Activated CD4-positive, alpha-beta T cell treated with anti-CD3 and anti-CD28 coated beads, Interleukin-2, amount 50 U/mL, for 16 hours (primary cell): ENCODE measurements at places on chromosomes 13 and 19.

DNA sequence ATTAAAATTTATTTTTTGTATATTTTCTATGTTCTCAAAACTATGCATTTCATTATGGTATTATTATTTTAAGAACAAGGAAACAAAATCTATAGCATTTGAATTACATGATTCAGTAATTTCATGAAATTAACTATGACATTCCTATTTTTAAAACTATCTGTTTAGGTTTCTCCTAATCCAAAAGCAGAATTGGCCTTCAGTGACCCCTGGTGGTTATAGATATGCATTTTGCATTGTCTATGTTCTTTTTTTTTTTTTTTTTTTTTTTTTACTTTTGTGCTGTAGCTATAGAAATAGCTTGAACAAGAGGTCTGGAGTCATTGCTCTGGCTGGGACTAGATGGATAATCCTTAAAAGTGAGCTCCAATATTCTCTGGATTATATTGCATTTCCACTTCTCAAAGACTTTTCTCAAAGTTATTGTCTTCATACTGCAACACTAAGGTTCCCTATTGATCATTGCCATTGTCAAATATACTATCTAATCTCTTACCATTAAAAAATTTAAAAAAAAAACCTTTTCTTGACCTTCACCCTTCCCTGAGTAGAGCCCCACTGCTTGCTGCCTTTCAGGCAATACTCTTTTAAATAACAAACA is 15.9 kb upstream of the DNAJC3 start:
- DNase-seq = peak; percentile 27

- no peak for DNase-seq
Observed at GRCh38 chr19:7535998-7536695, 630 bp downstream of the PNPLA6 start.

DNA sequence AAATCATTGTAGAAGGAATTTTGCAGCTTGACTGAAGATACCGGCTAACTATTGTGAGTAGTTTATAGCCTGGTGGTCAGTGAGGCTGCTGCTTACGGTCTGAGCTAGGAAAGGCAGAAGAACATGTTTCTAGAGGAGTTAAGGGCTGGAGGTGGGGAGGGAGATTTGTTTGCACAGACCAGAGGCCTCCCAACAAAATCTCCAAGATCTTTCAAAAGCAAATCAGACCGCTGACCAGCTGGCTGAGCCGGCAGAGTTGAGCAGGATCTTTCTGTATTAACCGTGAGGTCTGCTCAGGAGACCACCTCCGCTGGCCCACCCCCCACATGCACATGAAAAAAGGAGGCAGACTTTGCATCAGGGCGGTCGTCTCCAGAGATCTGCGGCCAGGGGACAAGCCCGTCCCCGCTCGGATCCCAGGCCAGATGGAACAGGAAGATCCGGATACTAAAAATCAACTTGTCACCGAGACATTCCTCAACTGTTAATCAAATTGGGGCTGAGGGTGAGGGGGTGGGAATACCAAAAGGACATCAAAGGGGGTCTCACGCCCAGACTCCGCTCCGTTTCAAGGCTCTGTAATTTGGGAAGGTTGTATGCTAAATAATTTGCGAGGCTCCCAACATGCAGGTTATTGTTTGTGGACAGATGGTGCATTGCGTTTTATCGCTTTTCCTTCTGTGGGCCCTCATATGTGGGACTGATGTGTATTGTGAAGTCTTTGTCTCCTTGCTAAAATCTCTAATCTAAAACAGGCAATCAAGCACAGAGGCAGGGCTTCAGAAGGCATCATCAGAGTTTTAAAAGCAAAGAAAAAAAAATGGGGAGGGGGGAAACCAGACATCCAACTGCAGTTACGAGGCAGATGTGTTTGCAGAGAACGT is 319.0 kb downstream of the ZNF536 start:
- DNase-seq = no peak

GRCh38 chr19:862581-863314 is 3.3 kb downstream of the CFD start:
- peak; percentile 64 for DNase-seq

DNA sequence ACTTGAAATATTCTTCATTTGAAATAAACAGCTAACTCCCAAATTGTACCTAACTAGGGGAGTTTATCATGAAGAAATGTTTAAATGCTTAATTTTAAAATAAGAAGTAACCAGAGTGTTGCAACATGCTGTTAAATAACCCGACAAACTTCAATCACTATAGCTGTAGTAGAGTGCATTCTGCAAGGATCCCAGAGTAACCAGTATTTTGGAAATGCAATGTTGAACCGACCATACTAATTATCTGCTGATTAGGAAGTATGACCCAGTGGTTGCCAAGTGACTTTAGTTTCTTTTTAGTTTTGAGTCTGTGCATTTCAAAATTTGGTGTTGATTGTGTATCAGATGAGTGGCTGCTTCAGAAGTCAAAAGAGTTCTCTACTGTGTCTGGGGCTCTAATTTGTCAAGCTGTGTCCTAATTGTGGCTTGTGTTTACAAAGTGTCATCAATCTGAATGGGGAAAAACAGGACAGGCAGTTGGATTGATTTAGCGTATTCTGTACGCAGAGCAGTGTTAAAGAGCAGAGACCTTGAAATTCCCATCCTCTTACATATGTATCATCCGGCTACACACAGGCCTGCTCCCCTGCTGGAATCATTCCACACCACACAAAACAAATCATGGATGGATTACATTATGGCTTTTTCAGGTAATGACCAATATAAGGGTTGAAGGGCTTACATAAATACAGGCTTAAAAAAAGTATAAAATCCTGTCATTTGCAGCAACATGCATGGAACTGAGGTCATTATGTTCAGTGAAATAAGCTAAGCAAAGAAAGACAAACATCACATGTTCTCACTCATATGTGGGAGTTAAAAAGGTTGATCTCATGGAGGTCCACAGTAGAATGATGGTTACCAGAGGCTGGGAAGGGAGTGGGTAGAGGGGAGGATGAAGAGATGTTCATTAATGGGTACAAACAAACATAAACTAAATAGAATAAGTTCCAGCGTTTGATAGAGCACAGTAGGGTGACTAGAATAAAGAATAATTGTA is 351.5 kb downstream of the KLF12 start:
- no peak for DNase-seq

- DNase-seq = no peak
Observed at GRCh38 chr19:7602240-7602934, 6.7 kb downstream of the CAMSAP3 start.

DNA sequence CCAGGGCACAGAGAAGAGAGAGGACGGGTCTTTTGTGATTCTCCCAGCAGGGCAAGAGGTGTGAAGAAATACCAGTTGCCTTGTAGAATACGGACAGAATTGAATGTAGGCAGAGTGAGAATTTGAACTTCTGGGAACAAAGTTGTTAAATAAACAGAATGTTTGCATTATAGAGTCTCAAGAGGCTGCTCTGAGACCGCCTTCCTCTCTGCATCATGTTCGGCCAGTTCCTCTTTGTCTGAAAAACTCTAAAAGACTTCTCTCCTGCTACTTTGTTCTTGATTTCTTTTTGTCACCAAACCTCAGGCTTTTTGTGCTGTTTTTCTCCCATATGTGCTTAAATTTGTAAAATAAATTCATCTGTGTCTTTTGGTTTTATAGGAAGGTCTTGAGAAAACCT is 256.4 kb downstream of the DLEU7 start:
- no peak for DNase-seq

- no peak for DNase-seq
Observed at GRCh38 chr19:16016226-16017137, 59.8 kb upstream of the TPM4 start.

GRCh38 chr19:43441716-43442115 is 23.7 kb downstream of the LYPD3 start:
- DNase-seq = no peak

DNA sequence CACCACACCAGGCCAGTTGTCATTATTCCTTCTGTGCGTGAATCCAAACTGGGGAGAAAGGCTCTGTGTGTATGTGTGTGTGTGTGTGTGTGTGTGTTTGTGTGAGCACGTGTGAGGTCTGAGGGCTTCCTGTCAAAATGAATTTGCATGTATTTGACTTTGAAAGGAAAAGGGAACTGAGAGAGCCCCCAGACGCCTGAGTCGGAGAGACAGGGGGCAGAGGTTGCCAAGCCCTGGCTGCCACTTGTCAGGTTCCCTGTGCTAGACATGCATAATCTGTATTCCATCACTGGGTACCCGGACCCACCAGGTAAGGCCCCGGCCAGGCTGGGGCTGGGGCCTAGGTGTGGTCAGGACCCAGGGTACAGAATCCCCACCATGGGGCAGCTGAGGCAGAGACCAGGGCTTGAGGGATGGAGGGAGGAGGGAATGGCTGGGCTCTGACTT is at the start of gene CLEC17A:
Gene CLEC17A (plus strand): TSS at position 191 of the 447 bp plus-strand sequence. CDS start 77 bp downstream, at position 268.
- no peak for DNase-seq
